ENCODE measurements at places on chromosomes 16 and 17.

- no peak for DNase-seq
These were observed 411.7 kb downstream of the HS3ST3B1 start for GRCh38 chr17:14712611-14713021.

DNA sequence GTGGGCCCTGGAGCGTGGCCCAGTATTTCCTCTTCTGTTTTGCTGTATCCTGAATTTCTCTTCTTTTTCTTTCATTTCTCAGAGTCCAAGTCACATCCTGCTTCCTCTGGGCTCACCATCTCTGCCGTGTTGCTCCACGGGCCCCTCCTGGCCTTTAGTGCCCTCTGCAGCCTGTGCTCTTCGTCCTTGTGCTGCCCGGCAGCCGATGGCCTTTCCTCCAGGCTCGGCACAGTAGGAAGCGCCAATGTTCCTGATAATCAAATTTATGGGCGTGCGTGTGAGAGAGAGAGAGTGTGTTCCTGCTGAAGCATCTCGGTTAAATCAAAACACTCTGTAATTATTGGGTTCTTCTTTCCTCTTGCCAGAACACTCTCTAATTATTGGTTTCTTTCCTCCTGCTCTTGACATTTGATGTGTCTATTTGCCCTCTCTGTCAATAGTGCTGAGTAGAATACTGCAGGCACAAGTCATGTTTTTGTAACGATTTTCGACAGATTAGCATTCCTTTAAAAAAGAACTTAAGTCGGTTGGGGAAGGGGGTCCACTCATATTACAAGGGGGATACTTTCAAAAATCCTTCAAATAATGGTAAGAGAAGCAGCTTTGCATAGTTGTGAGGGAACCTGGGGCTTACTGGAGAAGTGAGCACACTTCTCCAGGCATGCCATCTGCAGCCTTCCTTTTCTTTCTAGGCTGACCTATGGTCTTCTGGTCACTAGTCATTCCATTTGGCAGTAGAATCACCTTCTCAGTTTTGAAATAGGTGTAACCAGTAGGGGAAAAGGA, 126.6 kb downstream of the RPTOR start:
- DNase-seq = no peak

GRCh38 chr16:7651803-7652570, 319.3 kb downstream of the RBFOX1 start:
- DNase-seq = no peak

GRCh38 chr16:4936991-4937781, at the start of gene PPL:
Gene PPL (minus strand): TSS chr16:4937148. CDS start chr16:4937045, 103 bp downstream.
- DNase-seq = peak; percentile 92

DNA sequence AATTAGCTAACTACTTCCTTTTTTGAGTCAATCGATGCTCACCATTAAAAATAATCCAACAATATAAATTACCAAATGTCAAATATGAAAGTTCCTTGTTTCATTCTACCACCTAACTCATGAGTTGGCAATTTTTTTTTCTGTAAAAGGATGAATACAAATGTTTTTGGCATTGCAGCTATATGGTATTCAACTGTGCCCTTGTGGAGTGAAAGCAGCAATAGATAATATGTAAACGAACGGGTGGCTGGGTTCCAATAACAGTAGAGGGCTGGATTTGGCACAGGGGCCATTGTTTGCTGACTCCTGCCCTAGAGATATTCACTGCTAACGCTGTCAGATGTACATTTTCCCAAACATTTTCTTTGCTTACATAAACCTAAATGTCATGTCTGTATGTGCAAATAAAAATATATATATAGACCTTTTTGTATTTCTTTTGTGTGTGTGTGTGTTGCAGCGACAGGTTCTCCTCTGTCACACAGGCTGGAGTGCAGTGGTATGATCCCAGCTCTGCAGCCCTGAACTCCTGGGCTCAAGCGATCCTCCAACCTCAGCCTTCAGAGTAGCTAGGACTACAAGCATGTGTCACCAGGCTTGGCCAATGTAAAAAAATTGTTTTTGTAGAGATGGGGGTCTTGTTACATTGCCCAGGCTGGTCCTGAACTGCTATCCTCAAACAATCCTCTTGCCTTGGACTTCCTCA, 73.9 kb downstream of the RPGRIP1L start:
- DNase-seq = no peak

DNA sequence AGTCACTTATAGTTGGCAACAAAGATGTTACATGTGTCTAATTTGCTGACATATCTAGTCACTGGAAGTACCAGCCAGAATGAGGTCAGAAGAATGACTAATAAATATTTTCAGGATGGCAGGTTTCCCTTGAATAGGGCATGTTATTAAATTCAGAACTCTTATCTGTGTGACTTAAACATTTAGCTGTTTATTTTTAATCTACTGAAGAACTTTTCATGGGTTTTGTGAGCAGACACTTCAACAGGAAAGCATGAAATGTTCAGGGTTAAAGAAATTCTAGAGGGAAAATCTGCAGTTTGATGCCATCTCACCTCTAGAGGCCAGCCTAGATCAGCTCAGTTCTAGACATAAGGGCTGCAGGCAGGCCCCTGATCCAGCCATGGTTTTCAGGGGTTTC, 13.2 kb downstream of the JPT2 start:
- peak; percentile 71 for DNase-seq

GRCh38 chr16:67423611-67424260, 7.2 kb upstream of the HSD11B2 start:
- DNase-seq = no peak

DNA sequence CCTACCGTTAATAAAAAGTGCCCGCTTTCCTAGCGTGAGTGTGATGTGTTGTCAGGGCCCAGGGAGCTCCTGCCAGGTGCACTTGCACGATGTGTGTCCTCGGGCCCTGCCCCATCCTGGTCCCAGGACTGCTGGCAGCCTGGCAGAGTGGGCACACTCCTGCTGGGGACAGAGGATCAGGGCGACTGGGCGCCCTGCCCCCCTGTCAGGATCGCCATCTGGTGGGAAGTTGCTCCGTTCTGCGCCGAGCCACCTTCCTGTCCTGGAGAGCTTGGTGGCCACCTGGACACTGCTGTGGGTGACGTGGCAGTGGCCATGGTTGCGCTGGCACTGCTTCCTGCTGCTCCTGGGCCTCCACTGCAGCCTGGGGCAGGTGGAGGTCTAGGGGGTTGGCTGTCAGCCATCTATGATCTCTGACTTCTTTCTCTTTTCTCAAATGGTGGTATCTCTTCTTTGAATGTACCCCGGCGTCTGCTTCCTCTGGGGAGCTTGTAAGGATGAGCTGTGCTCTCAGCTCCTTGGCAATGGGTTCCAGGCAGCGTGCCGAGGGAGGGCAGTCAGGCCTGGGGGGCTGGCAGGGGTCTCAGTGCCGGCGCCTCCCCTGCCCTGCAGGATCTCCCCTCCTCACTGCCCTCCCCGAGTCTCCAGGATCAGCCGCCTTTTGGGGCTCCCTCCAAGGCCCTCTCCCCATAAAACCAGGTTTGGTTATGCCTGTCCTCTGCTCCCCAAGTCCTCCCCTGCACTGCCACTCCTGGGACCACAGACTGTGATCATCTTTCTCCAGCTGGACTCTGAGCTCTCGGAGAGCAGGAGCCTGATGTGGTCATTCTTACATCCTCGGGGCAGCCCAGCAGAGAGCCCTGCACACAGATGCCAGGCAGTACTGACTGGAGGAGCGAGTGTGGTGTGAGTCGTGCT, 76.9 kb downstream of the AMFR start:
- no peak for DNase-seq

- no peak for DNase-seq
These were observed 30.9 kb upstream of the FOXF1 start for GRCh38 chr16:86479419-86479818.

DNA sequence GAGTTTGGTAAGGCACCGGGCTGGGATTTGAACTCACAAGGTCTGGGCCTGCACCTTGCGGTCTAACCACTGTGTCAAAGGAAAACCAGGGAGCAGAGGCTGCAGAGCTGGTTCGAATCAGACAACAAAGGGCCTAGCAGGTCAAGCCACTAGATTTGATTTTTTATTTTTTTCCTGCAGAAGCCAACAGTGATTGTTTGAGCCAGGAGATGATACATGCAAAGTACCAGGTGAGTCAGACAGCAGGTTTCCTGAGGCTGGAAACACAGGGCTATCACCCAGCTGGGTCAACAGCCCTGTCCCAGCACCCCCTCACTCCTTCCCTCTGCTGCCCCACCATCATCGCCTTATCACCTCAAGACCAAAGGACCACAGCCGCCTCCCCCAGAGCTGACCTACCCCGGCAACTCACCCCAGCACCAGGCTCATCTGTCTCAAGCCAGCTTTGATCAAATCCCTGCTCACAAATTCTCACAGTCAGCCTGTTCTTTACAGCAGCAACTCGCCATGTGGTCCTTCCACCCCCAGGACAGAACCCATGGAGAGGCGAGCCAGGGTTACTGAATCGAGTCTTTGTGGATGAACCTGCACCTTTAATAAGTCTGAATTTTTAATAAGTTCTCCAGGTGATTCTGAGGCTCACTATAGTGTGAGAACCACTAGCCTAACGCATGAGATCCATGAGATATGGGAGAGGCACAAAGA, 13.0 kb upstream of the KRT19 start:
- no peak for DNase-seq

All from ACHN (cell line).